Activated CD8-positive, alpha-beta memory T cell treated with anti-CD3 and anti-CD28 coated beads for 24 hours (primary cell): ENCODE measurements at places on chromosomes 1 and 21.
A peak's percentile ranks its signal among the peaks of the same experiment; 100 is the strongest.

- DNase-seq = no peak
Measured at GRCh38 chr1:119551218-119551617, 44.2 kb downstream of the HSD3B1 start.

DNA sequence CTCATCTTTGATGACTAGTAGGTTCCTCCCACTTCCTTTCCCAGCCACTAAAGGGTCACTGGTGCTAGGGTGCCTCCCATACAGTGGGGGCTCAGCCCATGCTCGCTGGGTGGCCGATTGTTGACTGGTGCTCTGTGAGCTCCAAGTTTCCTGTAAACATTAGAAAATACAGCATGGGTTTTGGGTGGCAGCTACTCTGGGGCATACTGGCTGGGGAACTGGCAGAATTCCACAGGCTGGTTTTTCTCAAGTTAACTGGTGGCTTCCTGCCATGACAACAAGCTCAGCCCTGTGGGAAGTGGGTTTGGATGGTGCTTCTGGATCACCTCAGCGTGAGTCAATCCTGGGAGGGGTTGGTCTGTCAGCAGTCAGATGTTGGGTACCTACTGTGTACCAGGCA, 28.7 kb upstream of the CRNN start:
- no peak for DNase-seq

- DNase-seq = no peak
Measured at GRCh38 chr1:234230414-234230862, 142.8 kb upstream of the COA6 start.

DNA sequence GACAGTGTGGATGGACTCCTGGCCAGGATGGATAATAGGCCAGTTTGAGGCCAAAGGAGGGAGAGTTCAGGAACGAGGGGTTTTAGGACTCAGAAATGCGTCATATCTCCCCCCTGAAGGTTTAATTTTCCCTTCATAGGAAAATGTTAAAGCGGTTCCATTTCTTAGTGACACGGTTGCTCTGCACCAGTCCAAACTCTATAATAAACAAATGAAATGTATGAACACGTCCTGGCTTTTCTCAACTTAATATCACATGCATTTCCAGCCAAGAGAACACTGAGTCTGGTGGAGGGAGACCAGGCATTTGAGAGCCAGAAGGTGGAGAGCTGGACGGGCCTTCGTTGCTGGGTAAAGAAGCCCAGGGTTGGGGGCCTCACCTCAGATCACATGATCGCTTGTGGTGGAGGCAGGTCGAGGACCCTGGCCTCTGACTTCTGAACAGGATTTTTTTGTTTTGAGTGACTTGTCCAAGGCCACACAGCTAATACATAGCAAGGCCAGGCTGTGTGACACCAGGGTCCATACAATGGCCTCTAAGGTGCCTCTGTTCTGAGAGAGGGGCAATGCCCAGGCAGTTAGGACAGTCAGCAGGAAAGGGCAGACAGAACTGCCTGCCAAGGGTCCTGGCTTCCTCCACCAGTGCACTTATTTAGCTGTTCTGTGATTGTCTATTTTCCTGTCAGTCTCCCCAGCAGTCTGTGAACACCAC, 11.4 kb downstream of the SLC1A7 start:
- no peak for DNase-seq

DNA sequence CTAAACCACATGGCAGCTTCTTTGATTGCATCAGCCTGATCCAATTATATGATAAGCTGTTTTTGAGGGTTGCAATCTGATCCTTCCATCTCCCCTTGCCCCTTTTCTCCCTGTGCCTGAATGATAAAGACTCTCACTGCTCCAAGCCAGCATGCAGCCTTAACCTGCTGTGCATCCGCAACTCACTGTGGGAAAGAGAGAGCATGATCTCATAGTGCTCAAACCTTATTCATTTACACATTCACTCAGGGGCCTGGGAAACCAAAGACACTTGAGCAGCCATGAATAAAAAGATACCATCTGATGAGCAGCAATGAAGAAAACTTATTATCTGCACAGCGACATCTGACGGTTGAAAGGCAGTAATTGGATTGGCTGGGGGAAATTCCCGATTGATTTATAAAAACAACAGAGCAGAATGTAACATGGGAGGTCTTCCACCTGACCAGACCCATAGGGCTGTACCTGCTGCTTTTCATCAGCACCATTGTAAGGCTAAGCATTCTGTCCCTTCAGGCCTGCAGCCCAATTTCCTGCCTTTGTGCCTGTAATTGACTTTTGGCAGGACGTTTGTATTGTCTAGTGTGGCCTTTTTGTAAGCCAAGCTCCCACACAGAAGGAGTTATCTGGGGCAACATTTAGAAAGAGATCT, 62.5 kb downstream of the KIAA0040 start:
- DNase-seq = no peak

- no peak for DNase-seq
Measured at GRCh38 chr21:20302084-20302483, 696.1 kb upstream of the NCAM2 start.

GRCh38 chr21:34922479-34922878, 126.6 kb downstream of the RUNX1 start:
- peak; percentile 51 for DNase-seq

- DNase-seq = no peak
Measured at GRCh38 chr1:227532019-227532619, 31.2 kb upstream of the ZNF678 start.

DNA sequence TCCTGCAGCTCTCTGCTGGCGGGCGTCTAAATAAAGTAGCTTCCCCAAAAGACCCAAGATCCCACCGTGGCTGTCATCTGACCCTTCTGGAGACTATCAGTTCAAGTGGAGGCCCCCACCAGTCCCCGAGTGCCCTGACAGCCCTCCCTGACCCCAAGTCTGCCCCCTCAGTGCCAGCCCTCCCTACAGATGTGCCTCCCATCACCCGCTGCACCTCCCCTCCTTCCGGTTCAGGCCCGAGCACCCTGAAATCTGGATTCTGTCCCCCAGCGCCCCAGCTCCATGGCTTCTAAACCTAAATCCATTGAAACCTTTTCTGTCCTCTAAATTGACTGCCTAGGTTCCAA, 595 bp downstream of the IL10RB start:
- peak; percentile 75 for DNase-seq

- no peak for DNase-seq
Measured at GRCh38 chr1:234545517-234546386, 64.2 kb downstream of the IRF2BP2 start.

GRCh38 chr21:16572032-16572431, 842.2 kb downstream of the USP25 start:
- DNase-seq = no peak

DNA sequence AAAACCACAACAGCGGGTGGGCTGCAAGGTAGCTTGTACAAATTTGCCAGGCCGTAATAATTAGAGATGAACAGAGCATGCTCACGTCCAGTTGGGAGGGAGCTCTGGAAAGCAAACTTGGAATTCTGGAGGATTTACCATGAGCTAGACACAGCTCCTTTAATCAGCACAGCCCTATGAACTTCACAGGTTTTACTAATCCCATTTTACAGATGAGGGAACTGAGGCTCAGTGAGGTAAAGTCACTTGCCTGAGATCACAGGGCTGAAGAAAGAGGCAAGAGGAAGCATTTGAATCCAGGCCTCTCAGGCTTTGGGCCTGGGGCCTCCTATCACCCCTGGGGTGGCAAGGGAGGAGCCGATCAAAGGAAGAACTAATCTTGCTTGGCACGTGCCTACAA, 24.0 kb downstream of the PAX7 start:
- no peak for DNase-seq

DNA sequence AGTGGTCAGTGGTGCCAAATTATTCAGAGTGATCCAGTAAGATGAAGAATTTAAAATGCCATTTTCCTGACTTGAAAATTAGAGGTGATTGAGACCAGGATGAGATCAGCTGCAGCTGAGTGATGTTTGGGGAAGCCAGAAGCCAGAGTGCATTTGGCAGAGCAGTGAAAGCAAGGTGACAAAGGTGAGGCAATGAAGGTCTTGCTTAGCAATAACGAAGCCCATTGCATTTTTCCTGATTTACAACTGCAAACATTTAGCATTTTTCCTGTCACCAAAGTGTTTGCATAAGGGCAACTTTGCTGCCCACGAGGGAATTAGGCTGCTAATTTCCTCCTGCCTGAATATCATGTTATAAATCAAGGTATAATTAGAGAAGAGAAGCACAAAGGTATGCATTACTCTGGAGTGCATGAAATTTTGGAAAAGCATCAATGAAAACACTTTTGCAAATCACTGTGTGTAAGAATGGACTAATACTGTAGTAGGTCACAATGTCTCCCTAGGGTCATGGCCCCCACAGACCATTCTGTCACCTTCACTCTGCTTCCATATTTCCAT, 188.2 kb upstream of the LYPLAL1 start:
- no peak for DNase-seq

- no peak for DNase-seq
Measured at GRCh38 chr21:22758478-22758877, 1760.3 kb downstream of the NCAM2 start.

- DNase-seq = no peak
Measured at GRCh38 chr1:198764748-198765147, 125.9 kb downstream of the PTPRC start.

DNA sequence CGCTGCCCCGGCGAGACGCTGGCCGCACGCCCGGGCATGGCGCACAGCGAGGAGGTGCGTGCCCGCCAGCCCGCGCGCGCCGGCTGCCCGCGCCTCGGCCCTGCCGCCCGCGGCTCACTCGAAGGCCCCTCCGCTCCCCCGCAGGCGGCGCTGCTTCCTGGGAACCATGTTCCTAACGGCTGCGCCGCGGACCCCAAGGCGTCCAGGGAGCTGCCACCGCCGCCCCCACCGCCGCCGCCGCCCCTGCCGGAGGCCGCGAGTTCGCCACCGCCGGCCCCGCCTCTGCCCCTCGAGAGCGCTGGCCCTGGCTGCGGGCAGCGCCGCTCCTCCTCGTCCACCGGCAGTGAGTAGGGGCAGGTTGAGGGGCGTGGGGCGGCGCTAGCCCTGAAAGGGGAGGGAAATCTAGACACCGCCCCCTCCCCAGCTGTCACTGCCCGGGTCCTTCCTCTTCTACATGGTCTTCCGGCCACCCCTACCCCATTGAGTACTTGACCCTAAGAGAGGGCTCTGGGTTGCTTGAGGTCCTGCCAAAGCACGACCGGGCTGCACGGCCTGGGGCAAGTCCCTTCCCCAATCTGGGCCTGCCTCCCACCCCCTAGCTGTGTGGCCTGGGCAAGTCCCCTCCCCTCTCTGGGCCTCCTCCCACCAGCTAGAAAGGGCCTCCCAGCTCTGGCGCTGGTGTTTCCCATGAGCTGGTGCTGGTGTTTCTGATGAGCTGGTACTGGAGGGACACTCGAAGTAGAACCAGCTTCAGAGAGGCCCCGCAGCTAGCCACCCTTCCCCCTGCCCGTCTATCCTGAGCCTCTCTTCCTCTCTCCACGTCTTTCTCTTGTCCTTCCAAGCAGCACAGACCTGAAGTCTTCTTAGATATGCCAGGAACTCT, 17.0 kb downstream of the TNFRSF25 start:
- no peak for DNase-seq

DNA sequence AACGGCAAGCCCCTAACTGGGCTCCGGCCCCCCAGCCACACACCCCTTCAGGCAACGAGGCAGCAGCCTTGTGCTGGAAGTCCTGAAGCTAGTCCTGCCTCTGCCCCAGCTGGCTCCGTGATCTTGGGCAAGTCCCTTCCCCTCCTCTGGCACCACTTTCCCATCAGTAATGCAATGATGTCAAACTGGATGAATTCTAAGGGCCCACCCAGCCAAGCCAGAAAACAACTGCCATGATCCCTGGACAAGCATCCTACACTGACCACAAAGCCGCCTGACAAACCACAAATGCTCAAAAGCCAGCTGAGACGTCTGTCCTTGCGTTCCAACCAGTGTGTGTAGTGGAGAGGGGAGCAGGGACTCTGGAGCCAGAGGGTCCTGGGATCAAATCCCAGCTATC, 26.8 kb downstream of the IFFO2 start:
- DNase-seq = no peak

DNA sequence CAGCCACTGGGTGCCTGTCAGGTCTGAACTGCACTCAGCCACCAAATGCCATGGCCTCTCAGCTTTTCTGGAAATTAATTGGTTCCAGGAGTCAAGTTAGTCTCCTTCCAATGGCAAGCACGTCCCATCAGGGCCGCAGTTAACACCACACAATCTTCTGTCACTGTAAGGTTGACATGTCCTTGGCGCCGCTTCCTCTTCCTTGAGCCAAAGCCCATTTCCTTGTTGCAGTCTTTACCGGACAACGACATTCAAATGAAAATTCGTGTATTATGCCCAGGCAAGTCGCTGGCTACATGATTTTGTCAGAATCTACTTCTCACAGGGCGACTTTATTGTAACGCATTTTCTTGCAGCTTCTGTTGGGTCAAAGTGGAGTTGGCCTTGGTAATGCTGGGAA, 430.6 kb upstream of the KAZN start:
- DNase-seq = no peak

GRCh38 chr1:33460144-33460543, 12.3 kb upstream of the ZSCAN20 start:
- DNase-seq = no peak

- DNase-seq = no peak
Measured at GRCh38 chr1:189567890-189568289, 909.8 kb downstream of the BRINP3 start.

- no peak for DNase-seq
Measured at GRCh38 chr21:35352066-35352770, 303.1 kb upstream of the RUNX1 start.

- peak; percentile 88 for DNase-seq
Measured at GRCh38 chr1:54121482-54122134, 31.2 kb downstream of the CDCP2 start.

DNA sequence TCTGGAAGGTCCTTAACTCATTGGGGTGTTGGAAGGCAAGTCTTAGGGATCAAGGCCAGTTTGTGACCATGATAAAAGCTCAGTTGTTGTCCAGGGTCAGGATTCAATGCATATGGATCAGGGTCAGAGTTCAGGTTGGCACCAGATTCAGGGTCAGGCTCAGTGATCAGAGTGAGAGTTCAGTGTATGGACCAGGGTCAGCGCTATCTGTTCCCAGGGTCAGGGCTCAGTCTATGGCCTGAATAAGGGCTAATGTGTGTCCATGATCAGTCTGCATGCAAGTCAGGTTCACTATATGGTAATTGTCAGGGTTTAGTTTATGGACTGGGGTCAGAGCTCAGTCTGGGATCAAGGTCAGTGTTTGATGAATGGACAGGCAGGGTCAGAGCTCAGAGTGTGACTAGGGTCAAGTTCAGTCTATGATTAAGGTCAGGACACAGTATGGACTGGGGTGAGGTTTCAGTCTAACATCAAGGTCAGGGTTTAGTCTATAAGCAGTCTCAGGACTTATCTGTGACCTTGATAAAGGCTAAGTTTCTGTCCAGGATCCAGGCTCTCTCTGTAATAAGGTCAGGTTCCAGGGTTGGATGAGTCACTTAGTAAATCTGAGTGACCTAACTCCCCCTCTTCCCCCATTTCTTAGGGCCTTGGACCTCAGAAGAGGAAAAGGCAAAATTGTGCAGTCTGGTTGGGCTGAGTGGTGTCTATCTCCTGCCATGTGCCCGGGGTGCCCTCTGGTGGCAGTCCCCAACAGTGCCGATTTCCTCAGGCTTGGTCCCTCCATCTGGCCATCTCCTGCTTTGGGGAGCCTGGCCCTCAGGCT, 23.8 kb downstream of the KNCN start:
- DNase-seq = peak; percentile 90

- no peak for DNase-seq
Measured at GRCh38 chr1:234856845-234857245, 246.9 kb upstream of the IRF2BP2 start.

- DNase-seq = no peak
Measured at GRCh38 chr21:36423771-36424433, 38.7 kb downstream of the CHAF1B start.

- no peak for DNase-seq
Measured at GRCh38 chr1:186894415-186894814, 65.7 kb downstream of the PLA2G4A start.
